ENCODE measurements at places on chromosomes 6 and 20.
A peak's percentile ranks its signal among the peaks of the same experiment; 100 is the strongest.

DNA sequence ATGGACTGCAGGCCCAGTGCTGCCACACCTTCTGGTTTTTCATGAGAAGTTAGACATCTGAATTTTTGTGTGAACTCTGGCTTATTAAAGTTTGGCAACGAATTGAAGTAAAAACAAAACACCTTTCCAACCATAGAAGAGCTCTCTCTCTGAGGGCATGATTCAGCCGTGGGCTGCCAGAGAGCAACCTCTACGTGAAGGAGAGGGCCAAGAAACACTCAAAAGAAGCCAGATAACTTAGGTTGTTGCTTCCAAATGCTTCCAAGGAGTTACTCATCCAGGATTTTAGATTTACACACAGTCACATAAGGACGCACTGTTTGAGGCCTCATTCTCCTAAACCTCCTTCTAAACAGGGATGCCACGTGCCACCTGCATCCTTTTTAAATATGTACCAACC, 65.5 kb downstream of the NRN1 start:
- no peak for DNase-seq

DNA sequence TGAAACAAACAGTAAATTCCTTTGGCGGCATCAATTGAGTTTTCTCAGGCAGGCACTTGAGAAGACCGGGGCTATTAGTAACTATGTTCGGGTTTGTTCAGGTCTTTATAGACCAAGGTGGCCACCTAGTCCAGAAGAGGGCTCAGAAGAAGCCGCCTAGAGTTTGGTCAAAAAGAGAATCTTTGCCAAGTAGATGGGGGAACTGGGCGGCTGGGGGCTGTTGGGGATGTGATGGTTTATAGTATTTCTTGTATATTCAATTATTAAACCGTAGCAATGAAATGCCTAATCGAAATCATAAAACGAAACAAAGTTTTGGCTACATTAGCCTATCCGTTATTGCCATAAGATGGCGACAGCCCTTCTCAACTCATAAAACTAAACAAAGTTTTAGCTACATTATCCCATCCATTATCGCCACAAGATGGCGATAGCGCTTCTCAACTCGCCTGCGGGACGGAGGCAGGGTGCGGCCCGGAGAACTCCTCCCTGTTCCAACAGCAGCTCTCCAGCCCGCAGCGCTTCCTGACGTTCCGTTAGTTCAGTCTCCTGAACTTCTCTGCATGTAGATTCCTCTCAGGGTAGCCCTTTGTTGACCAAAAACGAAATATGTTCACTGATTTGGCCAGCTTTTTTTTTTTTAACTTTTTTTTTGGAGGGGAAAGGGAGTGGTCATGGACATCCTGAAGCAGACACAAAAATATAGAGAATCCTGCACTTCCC, 120.5 kb upstream of the PRSS16 start:
- DNase-seq: peak; percentile 90

DNA sequence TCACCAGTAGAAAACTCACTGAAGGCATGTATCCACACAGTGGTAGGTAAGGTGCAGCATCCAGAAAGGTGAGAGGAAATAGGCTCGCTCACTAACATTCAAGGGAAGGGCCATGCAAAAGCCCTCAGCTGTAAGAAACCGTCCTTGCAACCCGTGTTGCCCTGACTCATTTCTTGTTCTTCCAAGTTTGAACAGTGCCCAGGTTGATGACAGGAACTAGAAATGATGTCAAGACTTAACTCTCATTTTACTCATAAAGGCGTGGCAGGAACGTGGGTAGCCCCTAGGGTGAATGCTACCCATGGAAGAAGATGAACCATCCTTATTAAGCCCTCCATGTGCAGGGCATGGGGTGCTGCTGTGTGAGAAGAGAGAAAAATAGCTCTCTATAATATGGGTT, 187.6 kb downstream of the CD83 start:
- DNase-seq: no peak

DNA sequence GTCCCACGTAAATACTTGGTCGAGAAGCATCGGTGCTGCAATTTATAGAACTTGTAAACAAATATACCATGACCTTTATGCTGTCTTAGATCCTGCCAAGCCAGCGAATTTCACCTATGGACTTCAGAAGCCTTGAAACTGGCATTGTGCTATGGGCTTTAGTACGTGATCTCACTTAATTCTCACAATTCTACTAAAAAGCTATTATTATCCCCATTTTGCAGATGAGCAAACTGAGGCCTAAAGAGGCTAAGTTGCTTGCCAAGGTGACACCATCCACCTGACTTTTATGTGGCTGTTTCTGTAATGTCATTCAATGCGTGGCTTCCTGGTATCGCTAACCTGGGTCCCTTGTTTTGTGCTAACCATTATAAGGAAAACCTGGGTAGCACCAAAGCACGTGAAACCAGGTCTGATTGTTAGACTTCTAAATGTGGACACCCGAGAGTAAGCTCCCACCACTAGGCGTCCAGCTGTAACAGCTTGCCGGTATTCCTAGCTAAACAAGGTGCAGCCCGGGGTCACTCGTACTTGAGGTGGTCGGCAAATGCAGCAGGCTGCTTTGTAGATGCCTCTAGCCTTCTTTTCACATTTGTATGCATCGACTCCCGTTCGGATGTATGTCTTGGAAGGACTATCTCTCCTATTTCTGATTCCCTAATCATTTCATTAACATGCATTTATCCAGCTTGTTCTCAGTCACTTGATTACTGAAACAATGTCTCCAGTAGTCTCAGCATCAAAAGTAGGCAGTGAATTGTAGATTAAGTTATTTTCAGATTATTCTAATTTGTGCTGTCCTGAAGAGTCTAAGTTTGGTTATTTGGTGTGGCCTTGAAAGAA, 1.1 kb downstream of the SYNJ2 start:
- no peak for DNase-seq

GRCh38 chr20:14723614-14724013, 386.2 kb upstream of the FLRT3 start:
- no peak for DNase-seq

- DNase-seq: peak; percentile 37
Observed at GRCh38 chr6:149840345-149841075, 23.6 kb downstream of the LRP11 start.

GRCh38 chr20:22350624-22351023, 233.7 kb downstream of the FOXA2 start:
- no peak for DNase-seq

DNA sequence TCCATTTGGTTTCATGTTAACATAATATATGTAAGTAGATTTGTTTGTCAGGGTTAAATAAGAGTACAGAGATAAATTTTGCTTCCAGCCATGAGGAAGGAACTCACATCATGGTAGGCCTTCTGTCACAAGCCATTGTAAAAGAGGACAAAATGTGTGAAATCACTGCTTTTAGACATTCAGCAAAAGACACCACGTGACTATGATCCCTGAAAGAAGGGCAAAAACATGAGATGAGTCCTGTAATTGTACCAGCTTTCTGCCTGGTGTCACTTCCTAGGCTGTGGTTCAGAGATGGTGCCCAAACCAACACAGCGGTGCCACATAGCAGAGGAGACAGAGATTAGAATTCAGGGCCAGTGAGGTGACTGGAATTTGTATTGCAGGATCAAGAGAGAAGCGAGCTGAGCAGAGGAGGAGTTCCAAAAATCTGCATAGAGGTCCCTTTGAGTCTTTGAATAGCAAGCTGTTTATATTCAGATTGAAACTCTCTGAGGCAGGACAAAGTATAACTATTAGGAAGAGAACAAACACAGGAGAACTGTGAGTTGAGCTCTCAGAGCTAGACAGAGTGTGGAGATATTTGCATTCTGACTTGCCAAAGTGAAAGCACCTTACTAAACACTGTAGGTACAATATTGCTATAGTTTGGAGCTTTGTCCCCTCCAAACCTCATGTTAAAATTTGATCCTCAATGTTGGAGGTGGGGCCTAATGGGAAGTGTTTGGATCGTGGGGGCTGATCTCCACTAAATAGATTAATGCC, 52.6 kb upstream of the PDE7B start:
- DNase-seq: no peak

DNA sequence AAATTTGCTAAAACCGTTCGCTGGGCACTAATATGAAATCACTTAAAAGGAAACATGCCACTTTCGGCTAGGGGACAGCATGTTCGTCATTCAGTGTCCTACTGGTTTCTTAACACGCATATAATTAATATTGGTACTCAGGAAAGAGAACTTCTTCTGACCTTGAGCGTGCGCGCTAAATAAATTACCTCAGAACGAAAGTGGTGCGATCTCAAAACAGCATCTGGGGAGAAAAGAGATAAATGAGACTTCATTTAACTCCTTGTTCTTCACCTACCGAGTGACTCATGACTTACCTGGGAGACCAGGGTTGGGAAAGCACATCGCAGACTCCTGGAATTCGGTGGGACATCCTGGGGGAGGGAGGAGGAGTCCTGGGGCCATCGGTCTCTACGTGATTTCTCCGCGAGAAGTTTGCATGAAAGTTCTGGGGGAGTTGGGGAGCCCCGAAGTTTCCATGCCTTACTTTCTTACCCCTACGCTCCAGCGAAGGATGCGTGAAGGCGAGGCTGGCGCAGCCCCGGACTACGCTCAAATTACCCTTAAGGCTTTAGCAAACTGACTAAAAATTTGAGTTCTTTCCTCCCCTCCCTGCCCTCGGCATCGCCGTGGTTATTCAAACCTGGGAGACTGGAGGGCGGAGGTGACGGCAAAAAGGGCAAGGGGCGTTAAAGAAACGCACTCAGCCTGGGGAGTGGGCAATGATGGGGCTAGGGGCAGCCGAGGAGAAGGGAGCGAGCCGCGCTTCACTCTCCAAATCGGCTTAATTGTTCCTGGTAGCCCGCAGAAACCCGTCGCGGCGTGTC, 1.1 kb upstream of the BEND6 start:
- DNase-seq: no peak

DNA sequence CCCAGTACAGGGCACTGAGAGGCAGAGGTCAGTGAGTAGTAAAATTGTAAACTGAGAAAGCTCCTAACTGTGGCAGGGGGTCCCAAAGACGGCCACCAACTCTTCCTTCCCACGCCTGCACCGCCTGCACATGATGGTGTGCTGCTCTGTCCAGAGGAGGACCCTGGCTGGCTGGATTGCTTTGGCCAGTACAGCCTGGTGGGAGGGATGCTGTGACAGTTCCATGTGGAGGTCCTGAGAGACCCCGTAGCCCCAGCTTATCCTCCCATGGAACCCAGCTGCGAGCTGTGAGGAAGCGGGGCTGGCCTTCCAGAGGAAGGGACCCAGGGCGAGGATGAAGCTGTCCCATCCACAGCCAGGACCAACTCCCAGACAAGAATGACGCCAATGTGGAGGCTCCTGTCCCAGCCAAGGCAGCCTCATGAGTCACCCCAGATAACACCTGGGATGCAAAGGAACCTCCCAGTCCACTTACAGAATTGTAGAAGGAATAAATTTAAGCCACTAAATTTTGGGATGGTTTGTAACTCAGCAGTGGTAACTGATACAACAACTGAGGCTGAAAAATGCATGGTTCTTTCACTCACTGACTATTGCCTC, 2.0 kb upstream of the ACSS1 start:
- DNase-seq: no peak

DNA sequence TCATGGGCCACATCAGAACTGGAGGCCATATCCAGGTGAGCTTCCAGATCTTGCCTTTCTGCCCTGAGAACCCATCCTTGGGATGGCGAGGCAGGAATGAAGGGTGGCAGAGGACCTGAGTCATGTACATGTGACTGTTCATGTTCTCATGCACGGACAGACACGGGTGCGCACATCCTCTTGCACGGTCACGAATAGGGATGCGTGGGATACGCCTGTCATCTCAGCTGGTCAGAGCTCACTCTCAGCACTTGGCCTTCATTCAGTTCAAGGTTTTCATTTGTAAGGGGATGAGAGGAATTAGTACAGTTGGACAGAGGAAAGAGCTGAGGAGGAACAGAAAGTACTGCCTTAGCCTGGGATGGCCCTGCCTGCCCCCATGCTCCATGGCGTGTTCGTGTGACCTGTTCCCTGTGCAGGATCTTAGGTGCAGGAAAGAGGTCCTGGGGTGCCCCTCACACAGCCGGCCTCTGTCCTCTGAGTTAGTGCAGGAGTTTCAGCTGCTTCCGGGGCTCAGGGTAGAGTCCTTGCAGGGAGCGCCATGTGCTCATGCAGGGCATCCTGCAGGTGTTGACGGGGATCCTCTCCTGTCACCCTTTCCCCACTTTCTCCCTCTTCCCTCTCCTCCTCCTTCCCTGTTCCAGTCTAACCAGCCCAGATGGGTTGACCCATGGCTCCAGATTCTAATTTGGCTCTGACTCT, 173.4 kb downstream of the DTNBP1 start:
- no peak for DNase-seq

- DNase-seq: no peak
Observed at GRCh38 chr6:163731215-163732013, 316.9 kb downstream of the QKI start.

DNA sequence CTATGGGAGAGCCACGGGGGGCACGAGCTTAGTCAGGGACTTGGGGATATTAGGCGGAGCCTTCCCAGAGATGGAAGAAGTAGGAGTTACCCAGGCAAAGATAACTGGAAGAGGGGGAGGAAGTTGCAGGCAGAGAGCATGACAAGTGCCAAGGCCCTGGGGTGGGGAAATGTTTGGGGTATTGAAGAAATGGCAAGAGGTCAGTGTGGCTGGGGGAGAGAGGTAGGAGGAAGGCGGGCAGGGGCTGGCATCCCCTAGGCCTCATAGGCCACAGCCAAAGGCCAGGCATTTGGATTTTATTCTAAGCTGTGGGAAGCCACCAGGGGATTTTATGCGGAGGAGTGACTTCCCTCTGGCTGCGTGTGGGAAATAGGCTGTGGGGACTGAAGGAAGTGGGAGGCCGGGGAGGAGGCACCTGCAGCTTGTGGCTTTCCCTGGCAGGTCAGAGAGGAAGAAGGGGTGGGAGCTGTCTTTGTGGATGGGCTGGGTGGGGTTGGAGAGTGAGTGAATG, 22.7 kb downstream of the SNAI1 start:
- DNase-seq: no peak

DNA sequence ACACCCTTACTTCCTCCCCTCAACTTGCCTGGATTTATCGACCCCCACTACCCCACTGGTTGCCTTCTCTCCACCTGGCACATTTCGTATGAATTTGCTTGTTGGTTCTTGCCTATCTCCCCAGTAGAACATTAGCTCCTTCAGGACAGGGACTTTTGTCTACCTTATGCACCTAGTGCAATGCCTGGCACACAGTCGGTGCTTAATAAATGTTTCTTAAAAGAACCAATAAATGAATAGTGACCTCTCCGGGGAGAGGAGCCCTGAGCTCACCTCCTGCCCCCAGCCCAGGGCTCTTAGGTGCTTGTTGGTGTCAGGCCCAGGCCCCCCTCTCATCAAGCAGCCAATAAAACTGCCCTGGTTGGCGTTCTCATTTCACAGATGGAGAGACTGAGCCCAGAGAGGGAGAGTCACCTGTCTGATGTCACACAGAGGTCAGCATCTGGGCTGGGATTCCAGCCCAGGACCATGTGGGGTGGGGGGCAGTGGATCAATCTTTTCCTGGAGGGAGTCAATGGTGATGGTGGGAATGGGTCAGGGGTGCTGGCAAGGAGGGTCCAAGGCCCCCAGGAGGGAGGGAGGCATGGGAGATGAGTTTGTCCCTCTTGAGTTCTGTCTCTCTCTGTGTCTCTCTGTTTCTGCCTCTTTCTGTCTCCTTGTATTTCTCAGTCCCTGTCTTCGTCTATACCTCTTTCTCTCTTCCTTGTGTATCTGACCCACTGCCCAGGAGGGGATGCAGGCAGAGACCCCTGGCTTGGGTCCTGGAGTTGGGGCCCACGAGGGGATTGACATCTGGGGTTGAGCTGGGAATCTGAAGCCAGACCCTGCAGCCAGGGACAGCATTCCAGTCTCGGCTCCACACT, 89.6 kb downstream of the CEBPB start:
- no peak for DNase-seq

- no peak for DNase-seq
Observed at GRCh38 chr6:166879594-166879993, 76.8 kb downstream of the RNASET2 start.
